ENCODE measurements at places on chromosomes 7 and 10.

DNA sequence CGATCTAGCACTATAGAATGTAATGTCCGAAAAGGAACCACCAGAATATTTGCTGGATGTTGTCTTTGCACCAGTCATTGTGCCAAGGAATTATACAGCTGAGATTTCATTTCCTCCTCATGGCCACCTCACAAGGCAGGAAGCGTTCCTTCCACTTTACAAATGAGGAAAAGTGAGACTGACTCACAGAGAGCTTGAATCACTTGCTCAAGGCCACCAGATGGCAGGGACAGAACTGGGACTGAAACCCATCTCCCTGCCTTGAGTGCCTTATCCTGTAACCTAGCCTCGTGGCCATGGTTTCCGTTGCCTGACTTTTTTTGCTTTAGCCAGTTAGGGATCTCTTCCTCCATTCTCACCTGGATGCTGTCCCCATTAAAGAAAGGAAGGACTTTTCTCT lies 44.7 kb upstream of the PDZD8 start:
- no peak for DNase-seq

- no peak for DNase-seq
Measured at GRCh38 chr7:5343884-5344283, 61.1 kb downstream of the SLC29A4 start.

GRCh38 chr7:41579961-41580935 lies 122.6 kb downstream of the INHBA start:
- no peak for DNase-seq

GRCh38 chr10:3400348-3400747 lies 227.8 kb upstream of the PITRM1 start:
- no peak for DNase-seq

DNA sequence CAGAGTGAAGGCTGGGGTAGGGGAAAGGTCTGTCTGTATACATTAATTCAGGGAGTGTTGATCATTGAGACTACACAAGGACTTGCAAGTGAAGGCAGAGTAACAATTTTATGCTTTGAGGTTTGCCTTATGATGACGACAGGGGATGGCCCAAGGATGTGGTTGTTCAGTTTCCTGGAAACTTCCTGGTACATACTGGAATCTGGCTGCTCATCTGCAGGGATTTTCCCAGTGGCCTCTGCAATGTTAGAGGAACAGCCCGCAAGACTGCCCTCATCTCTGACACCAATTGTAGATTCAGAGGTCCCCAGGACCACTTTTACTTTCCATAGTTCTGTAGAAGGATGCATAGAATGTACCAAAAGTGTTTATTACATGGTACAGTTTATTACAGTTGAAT lies 189.6 kb downstream of the TMEM178B start:
- DNase-seq: no peak

DNA sequence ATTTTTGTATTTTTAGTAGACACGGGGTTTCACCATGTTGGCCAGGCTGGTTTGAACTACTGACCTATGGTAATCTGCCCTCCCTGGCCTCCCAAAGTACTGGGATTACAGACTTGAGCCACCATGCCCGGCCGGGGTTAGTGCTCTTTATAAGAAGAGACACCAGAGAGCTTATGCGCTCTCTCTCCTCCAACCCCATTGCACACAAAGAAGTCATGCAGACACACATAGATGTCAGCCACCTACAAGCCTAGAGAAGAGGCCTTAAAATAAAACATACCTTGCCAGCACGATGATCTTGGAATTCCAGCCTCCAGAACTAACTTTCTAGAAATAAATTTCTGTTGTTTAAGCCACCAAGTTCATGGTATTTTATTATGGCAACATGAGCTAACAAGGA lies 10.0 kb upstream of the FAM53B start:
- no peak for DNase-seq

GRCh38 chr10:126661841-126662515 lies 8.5 kb downstream of the C10orf90 start:
- no peak for DNase-seq

DNA sequence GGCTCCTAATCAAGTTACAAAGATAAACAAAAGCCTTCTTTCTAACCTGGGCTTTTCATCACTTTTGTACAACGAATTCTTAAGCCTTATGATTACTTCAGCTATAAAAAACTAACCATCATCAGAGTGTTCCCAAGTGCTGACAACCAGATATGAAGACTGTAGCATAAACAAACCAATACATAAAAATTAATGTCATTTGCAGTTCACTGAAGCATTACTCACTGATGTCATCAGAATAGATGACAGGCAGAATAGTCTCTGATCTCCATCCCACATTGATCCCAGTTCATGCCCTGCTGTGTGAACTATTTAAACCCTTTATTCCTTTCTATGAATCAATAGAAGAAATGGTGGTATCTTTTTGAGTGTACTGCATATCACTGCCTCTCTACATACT lies 84.4 kb downstream of the DNAJC1 start:
- no peak for DNase-seq
